ENCODE measurements at places on chromosomes 7 and 10.
A peak's percentile ranks its signal among the peaks of the same experiment; 100 is the strongest.

DNA sequence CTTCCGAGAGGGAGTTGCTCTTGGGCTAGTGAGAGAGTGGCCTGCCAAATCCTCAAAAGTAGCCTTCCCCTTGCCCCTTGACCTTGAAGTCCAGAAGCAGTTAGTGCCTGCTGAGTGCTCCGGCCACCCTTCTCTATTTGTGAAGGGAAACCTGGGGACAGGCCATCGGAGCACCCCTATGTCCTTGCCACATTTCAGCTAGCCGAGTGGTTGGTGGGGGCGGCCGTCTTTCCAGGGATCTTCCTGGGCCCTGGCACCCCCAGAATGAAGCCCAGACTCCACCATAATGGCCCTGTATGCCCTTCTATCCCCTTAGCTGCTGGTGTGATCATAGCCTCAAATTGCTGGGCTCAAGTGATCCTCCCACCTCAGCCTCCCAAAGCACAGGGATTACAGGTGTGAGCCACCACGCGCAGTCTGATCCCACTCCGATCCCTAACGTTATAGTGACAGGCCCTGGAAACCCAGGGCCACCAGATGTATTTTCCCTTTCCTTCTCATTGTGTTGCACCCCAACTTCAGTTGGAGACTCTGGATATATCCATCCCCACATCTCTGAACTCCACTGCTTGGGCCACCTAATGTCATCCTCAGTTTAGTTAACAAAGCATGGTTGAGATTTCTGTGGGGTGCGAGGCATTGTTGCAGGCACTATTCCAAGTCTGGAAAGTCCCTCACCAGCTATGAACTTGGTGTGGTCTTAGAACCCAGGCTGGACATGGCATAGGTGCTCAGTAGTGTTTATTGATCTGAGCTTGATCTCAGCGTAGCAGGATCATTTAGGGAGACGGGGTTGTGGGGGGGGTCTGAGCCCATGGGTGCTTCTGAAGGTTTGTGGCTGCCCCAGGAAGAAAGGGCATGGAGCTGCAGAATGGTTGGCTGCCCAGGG, 1.6 kb downstream of the TSPAN14 start:
- no peak for DNase-seq

DNA sequence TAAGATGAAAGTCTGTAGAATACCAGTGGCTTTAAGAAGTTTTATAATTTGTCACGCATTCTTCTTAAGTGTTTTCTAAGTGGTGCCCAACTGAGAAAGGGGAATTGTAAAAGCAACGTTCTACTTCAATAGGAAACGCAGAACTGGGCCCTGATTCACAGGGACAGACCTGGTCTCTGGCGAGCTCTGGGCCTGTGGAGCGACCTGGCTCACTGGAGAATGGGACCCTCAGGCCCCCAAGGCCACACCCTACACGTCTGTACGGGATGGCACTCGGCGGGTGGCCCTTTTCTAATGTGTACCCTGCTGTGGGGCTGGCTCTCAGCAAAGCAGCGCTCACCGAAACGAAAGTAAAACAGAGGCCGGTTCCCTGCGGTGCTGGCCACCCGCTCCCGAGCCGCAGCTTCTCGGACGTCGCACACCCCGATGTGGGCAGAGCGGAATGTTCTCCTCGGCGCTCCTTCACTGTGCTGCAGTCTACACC, 205.0 kb downstream of the DIP2C start:
- DNase-seq, result no peak

DNA sequence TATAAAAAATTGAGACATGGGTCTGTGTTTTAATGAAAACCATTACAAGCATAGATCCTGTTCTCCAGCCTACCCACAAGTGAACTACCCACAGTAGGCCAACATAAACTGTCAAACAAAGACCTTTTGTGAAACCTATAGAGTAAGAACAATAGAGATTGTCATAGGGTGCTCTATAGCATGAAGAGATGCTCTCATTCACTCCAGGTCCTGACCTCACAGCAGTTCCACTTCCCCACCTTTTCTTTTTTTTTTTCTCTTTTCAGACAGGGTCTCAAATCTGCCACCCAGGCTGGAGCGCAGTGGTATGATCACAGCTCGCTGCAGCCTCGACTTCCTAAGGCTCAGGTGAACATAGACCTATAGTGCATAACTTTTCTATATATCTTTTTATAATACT, 72.3 kb downstream of the CPEB3 start:
- no peak for DNase-seq

DNA sequence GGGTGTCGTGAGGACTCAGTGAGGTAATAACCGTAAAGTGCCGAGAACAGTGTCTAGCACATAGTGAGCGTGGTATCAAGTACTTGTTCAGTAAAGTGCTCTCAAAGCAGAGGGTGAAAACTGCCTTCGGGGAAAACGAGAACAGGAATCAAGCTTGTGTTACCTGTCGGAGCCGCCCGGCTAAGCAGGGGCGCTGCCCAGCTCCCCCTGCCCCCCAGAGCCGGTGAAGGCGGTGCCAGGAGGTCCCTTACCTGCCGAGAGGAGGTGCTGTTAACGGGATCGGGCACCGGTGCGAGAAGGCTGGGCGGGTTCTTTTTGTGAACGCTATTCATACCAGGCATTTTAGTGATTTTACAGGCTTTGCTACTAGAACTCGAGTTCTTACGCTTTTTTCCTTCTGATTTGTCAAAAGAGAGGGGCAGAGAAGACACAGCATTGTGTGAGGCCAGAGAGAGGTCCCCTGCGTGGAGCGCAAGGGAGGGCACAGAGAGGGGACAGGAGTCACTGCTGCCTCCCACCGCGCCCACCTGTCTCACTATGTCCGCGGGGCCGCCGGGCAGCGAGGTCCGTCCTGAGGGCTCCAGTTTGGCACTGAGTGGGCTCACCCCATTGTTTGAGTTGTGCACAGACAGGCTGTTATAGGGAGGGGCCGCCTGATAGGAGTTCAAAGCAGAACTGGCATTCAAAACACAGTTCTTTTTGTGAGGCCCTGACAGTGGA, 32.5 kb upstream of the EFCAB10 start:
- no peak for DNase-seq

DNA sequence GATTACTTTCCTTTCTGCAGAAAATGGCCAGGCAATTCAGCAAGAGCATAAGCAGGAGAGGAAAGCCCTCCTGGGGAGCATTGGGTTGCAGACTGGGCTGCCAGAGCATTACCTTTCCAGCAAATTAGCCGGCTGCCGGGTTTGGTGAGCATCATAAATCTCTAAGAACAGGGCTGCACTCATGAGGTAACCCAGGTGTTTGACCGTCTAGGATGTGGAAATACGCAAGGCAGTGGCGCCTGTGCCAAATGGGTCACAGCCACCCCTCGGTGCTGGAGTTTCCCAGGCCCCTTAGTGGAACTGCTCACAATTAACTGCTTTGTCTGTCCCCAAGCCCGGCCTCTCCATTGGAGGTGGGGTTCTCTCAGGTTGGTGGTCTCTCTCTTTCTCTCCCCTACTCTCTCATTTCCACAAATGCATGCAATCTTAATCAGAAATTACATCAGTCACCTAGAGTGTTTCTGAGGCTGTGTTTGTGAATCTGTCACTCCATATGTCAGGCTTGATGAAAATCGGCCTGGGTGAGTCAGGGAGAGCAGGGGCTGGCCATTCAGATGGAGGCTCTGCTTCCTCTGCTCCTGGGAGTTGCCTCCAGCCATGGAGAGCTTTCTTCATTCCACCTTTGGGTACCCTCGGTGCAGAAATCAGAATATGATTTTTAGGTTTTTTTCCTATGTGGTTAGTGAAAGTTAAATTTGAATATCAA, 26.7 kb downstream of the PTN start:
- DNase-seq, result no peak

GRCh38 chr7:140676306-140676705, 3.6 kb downstream of the ADCK2 start:
- no peak for DNase-seq

GRCh38 chr7:45643630-45644029, 69.5 kb downstream of the ADCY1 start:
- DNase-seq, result no peak

DNA sequence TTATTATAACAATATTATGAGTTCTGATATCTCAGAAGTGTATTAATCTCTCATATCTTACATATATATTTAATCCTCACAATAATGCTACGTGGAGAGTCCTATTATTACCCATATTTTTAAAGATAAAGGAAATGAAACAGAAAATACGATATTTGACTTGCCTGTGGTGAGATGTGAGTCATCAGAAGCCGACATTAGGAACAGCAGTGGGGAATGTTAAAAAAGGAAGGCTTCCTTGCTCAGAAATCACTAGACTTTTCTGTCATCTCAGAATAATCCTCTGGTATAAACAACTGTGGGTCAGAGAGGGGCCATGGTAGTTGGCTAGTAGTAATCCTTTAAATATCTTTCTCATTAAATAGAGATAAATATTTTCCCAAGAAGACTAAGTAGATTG, 402.3 kb upstream of the PCDH15 start:
- no peak for DNase-seq

DNA sequence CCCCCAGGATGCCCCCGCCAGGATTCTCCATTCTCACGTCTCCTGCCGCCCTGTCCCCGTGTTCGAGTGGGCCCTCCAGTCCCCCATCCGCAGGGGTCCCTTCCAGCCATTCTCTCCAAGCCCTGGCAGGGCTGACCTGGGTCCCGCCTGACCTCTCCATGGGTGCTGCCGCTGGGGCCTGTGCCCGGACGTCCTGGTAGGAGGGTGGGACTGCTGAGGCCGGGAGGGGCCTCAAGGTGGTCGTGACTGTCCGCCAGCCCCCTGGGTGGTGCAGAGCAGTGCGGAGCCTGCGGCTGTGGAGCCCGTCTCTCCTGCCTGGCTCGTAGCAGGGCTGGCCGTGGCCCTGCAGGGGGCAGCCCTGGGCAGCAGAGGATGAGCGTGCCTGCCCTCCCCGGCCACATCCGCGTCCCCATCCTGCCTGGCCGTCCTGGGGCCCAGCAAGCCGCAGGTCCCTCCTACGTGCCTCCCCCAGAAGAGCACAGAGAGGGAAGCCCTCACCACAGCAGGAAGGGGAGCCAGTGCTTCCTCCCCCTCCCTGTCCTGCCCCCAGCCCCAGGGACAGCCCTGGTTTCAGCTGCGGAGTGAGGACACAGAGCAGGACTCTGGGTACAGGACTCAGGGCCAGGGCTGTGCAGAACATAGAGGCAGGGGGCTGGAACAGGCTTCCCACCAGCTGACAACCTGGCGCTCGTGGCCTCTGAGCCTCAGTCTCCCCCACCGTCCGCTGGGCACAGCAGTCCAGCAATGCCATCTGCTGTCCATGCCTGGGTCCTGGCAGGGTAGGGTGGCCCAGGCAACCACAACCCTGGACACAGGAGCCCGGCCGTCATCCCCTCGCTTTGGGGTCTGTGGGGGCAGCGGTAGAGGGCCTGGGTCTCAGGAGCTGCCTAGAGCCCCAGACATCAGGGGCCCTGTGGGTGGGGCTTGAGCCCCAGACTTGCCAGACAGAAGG, 1.5 kb upstream of the GRIFIN start:
- peak; percentile 79 for DNase-seq

DNA sequence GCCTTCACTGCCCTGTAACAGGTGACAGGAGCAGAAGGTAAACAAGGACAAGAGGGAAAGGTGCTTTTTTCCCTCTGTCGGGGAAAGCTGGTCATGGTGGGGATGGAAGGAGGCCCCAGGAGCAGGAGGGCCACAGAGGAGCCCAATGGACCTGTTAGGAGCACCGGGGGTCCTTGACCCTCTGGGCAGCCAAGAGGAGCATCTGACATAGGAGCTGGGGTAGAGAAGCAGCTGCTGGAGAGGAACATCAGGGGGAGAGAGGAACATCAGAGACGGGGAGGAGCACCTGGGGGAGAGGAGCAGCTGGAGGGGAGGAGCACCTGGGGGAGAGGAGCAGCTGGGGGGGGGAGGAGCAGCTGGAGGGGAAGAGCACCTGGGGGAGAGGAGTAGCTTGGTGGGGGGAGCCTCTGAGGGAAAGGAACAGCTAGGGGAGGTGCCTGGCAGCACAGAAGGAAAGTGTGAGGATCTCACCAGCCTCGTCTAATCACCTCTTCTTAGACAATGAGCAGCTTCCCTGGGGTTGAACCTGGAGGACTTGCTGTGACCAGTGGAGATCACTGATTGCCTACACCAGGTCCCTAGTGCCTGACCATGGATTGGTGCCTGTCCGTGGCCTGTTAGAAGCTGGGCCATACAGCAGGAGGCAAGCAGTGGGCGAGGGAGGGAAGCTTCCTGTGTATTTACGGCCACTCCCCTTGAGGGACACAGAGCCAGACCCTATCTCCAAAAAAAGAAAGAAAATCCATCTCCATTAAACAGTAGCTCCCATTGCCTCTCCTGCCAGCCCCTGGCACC, 37.6 kb downstream of the JAKMIP3 start:
- DNase-seq, result no peak

All from HT-29 (cell line).